ENCODE measurements at places on chromosomes 4 and X. TPM values are rescaled to one million over a fixed set of nuclear protein-coding genes. Genes with fewer than 3 reads are reported as not detected.

The MID2 gene
- polyA plus RNA-seq = 1.7 TPM

The NSUN7 gene
- 2.9 TPM for polyA plus RNA-seq

The CCDC149 gene
- polyA plus RNA-seq = not detected

The USP51 gene
- polyA plus RNA-seq = 0.81 TPM

DNA sequence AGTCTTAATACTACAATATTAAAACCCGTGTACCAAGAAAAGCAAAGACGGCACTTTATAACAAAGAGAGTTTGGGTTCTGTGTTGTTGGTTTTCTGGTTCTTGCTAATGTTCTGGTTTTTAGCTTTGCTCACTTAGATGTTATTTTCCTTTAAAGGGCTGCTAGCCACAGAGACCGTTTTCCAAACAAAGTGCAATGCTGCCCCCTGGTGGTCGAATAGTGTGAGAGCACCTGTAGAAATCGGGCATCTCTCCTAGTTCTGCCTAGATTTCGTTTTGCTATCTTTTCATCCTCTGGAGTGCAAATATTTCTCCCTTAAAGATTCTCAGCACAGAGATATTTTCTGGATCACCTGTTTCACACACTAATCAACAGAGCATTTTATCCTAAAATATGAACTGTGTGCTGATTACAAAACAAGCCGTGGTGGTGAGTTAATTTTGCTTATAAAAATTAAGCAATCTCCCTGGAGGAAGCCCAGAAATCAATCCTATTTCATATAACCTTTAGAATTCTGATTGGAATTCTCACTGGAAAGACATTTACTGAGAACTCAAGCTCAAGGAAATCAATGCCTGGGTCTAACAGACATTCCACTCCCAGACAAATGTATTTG is 334.5 kb upstream of the NOCT start:
- H3K27me3 ChIP-seq = peaks cover 15% of the 10 kb centered on the region
- H3K27ac ChIP-seq = no peak overlapping the region
- DNase-seq = peak; percentile 44
- no peaks in the 10 kb centered on the region for H3K4me1 ChIP-seq

DNA sequence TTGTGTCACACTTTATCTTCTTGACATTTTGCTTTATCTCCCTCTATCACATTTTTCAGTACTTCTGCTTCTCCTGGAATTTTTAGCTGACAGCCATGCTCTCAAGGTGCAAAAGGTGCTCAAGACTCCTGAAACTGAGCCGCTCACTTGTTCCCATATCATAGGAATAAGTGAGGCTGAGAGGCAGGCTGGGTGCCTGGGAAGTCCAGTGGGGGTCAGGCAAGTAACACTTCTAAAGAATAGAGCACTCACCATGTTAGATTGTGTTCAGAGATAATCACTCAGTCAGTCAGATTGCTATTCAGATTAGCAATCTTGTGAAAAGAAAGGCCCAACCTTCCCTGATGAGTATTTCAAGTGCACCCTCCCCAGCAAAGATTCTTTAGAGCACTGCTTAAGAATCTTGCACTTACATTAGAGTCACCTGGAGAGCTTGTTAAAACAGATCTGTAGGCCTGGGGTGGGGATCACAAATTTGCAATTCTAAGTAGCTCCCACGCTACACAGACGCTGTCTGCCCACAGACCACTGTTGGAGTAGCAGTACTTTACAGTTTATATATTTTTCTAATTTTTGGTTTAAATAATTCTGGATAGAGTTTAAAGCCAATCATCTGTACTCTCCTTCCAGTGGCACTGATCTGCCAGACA is 23.1 kb upstream of the LRAT start:
- no peaks in the 10 kb centered on the region for H3K4me1 ChIP-seq
- DNase-seq = no peak
- no peak overlapping the region for H3K27ac ChIP-seq
- H3K36me3 ChIP-seq = no peaks in the 10 kb centered on the region

- no peaks in the 10 kb centered on the region for H3K36me3 ChIP-seq
- H3K27ac ChIP-seq = no peak overlapping the region
- DNase-seq = no peak
- H3K4me1 ChIP-seq = no peaks in the 10 kb centered on the region
Observed at GRCh38 chr4:182764137-182764536, 153.0 kb downstream of the DCTD start.

DNA sequence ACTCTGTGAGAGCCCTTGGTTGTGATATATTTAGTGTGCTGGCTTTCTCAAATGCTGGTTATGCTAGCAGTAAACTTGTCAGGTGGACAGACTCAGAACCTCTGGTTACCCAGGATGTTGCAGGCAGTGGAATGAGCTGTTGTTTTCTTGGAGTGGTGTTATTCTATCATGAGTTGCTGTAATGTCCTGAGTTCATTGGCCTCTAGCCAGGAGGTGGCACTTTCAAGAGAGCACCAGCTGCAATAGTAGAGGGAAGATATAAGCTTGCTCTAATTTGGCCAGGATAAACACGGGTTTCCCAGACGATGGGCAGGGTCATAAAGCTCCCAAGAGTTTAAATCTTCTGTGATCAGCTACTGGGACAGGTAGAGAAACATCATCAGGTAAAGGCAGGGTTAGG is 95.0 kb upstream of the UBQLN2 start:
- H3K27me3 ChIP-seq = no peaks in the 10 kb centered on the region
- H3K27ac ChIP-seq = peak overlapping the region; percentile 16
- H3K4me3 ChIP-seq = no peak overlapping the region
- DNase-seq = no peak

GRCh38 chr4:185142912-185143600 is at the start of gene SLC25A4:
SLC25A4 (plus strand) TSS chr4:185143266; CDS start chr4:185143373, 107 bp downstream.
- peak; percentile 93 for DNase-seq
- peak within 1 kb of the TSS; percentile 94 for H3K4me3 ChIP-seq
- H3K36me3 ChIP-seq = no peaks in the 10 kb centered on the region
- H3K27me3 ChIP-seq = peaks cover 4% of the 10 kb centered on the region
- peak within 1 kb of the TSS; percentile 80 for H3K27ac ChIP-seq

DNA sequence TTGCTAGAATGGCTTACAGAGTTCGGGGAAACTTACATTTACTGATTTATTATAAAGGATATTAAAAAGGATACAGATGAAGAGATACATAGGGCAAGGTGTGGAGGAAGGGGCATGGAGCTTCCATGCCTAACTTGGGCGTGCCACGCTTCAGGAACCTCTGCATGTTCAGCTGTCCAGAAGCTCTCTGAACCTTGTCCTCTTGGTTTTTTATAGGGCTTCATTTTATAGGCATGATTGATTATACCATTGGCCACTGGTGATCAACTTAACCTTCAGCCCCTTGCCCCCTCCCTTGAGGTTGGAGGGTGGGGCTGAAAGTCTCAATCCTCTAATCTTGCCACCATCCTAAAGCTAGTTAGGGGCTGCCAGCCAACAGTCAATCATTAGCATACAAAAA is 10.7 kb downstream of the SMAD1 start:
- no peaks in the 10 kb centered on the region for H3K4me1 ChIP-seq
- no peak for DNase-seq
- H3K27me3 ChIP-seq = peaks cover 33% of the 10 kb centered on the region
- no peak overlapping the region for H3K4me3 ChIP-seq
- H3K36me3 ChIP-seq = no peaks in the 10 kb centered on the region

Data from naive B cell (primary cell).